ENCODE measurements at places on chromosomes 4 and X.
A peak's percentile ranks its signal among the peaks of the same experiment; 100 is the strongest.

- DNase-seq = no peak
These were observed 105.1 kb upstream of the DCLK2 start for GRCh38 chr4:149973181-149973580.

GRCh38 chrX:65644621-65645289 is 22.7 kb upstream of the MSN start:
- peak; percentile 80 for DNase-seq

- DNase-seq = no peak
These were observed 31.1 kb upstream of the PDLIM3 start for GRCh38 chr4:185566425-185566824.

DNA sequence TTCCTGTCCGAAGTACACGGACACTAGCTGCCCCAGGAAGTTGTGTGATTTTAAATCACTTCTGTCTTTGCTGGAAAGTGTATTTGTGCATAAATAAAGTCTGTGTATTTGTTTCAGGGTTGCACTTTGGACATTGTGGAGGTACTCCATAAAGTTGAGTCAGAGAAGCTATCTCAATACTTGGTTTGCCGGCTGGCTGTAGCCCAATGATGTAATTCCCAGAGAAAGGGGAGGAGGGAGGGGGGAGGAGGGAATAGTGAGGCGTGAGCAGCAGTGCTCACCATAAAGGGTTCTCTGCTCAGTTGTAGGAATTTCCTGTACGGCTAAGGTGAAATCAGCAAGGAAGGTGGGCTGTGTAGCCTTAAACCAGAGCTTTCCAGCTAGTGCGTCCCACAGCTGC is 7.5 kb downstream of the APEX2 start:
- no peak for DNase-seq

DNA sequence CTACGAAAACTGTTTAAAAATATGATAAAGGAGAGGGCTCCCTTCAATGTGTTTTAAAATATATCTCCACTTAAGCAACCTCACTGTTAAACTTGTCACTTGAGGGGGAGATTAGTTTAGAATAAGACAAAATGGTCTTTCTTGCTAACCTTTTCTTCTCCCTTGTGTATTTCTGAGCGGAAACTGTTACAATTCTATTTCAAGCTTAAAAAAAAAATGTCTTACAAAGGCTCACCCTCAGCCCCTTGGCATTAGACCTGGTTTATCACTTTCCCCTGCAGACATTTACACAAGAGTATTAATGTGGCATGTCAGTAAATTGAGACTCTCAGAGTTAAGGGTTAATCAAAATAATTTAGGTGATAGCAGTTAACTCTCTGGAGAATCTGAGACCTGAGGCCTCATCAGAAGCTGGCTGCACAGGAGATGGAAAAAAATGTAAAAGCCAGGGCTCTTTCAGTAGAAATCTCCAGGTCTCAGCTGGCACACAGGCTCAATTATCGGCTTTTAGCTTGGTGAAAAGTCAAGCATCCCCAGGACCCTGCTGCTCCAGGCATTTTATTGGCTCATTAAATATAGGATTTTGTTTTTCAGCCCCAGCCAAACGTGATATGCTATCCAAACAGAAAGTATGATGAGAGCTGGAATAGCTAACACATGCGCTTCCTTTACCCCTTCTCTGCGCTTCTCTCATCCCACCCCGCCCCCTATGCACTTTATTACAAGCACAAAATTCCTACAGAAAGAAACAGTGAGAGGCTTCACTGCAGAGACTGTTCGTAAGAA is 130.5 kb downstream of the PPA2 start:
- DNase-seq = no peak

DNA sequence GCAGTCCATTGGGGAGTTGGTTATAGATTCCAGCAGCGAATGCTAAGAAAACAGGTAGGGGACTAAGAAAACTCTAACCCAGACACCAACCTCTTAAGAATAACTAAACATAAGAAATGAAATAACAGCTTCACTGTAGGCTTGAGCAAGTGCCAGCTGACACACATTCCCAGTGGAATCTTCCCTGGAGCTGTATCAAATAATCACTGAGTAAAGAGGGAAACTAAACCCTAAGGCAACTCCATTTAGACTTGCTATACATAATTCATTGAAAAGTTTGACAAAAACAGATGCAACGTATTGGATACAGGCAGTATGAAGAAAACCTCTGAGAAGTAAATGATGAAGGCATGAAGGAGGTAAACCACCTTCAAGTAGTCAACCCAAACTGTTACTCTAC is 293.5 kb downstream of the OPHN1 start:
- no peak for DNase-seq

DNA sequence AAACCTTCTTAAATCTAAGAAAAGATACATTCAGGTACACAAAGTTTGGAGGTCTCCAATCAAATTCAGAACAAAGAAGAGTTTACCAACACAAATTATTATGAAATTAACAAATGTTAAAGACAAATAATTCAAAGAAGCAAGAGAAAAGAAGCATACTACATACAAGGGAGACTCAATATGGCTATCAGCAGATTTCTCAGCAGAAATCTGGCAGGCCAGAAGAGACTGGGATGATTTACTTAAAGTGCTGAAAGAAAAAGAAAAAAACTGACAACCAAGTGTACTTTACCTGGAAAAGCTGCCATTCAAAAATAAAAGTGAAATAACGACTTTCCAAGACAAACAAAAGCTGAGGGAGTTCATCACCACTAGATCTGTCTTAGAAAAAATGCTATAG is 64.4 kb upstream of the HTR2C start:
- DNase-seq = no peak

- no peak for DNase-seq
These were observed 148.9 kb downstream of the GALNTL6 start for GRCh38 chr4:171962110-171962509.

DNA sequence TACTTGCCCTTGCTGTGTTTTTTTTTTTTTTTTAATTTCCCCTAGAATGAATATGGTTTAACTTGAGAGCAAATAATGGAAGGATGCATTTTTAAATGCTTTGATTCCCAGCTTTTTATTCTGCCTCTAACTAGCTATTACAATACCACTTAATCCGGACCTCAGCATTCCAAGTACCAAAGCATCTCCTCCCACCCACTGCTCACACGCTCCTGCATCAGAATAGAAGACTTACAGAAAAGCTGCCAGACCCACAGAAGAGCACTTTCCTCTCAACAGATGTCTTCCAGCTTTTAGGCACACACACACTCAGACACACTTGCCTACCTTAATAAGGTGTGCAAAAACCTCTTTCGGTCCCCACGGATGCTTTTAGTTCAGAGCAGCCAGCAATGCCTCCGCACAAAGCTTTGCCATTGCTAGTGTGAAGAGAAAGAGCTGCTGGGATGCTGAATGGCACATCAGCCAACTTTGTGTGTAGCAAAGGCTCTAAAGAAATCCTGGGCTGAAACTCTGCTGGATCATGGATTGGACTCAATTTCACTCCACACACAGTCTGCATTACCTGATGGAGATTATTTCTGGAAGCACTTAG is 1056.2 kb downstream of the DMD start:
- no peak for DNase-seq

DNA sequence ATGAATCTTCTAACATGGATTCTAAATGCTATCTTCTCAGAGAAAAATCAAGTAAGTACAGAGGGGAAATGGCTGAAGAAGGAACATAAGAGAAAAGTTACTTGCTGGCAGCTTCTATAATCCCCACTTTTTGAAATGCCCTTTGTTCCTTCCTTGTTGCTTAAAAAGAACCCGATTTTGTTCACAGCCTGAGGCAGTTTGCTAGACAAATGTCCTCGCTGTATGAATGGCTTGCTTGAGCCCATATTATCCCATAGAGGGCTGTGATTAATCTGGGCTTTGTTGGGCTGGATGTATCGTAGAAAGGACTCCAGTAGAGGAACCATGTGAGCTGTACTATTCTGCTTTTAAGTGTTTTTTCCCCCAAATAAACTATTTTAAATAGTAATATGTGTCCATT is 134.3 kb upstream of the FGF13 start:
- no peak for DNase-seq

DNA sequence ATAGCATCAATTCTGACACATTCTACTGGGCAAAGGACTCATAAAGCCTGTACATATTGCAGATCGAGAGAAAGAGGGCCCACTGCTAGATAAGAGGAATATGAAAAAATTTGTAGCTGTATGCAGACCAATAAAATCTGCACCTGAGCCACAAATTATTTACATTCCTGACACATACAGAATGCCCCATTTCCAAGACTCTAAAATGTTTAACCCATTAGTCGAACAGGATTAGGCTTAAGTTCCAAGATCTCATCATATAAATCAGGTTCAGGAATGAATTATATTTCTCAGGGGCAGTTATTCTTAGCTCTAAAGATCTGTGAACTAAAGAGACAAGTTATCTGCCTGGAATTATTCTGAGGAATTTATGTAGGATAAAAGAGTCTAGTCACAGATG is 1615.8 kb downstream of the ARAP2 start:
- DNase-seq = no peak

DNA sequence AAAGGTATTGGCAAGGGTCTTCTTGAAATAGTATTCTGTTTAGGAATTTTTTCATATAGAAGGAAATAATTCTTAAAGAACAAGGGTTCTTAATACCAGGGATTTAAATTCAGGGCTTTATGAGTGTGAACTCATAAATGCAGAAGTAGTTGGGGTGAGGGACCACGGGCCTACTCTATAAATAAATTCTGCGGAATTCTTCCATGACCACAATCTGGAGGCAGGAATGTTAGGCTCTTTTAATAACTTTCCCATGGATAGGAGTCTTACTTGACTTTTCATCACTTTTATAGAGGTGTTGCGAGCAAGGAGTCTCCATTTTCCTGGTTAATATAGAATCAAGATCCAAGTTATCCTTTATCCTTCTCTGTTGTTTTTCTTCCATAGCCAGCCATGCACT is 76.7 kb upstream of the SLC4A4 start:
- DNase-seq = no peak

DNA sequence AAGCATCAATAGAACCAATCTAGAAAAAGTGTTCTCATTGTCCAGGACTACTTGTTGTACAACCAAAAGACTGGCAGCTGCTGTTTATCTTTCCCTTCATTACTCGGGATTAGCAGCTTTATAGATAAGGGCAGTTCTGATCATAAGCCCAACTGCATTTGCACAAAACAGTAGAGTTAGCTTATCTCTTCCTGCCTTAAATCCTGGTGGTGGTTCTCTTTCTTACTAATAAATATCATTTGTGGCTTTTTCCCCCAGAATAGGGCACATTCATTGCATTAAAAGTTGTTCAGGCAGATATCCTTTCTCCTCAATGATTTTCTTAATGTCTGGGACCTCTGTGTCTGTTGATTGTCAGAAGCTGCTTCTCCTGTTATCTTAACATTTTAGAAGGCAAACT is 20.2 kb upstream of the RRAGB start:
- no peak for DNase-seq

DNA sequence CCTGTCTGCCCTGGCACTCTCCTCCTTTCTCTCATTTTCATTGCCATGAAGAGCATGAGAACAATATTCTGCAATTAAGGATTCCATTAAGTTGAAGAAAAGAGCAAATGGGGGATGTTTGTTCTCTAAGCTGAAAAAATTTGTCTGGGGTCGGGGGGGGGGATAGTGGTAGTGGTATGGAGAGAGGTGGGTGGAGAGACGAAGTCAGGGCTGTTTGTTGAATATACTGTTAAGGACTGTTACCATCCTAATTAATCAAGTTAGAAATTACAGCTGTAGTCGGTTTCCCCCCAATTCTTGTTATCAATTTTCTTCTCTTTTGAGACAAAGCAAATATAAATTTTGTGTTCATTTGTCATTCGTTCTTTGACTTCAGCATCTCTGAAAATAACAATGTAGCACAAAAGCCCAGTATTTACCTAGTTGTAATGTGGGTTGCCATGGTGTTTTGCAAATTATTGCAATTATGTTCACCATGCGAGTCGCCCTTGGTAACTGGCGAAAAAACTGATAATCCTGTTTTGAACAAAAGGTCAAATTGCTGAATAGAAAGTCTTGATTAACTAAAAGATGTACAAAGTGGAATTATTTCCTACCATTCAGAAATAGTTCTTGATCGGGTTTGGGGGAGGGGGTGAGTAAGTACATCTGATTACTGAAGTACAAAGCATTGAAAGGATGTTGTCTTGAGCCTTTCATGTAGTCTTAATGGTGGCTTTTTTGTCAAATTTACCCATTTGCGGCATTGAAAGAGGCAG is 139.1 kb downstream of the ARX start:
- DNase-seq = no peak

- DNase-seq = no peak
These were observed 365.5 kb downstream of the ZNF674 start for GRCh38 chrX:46179748-46180147.

DNA sequence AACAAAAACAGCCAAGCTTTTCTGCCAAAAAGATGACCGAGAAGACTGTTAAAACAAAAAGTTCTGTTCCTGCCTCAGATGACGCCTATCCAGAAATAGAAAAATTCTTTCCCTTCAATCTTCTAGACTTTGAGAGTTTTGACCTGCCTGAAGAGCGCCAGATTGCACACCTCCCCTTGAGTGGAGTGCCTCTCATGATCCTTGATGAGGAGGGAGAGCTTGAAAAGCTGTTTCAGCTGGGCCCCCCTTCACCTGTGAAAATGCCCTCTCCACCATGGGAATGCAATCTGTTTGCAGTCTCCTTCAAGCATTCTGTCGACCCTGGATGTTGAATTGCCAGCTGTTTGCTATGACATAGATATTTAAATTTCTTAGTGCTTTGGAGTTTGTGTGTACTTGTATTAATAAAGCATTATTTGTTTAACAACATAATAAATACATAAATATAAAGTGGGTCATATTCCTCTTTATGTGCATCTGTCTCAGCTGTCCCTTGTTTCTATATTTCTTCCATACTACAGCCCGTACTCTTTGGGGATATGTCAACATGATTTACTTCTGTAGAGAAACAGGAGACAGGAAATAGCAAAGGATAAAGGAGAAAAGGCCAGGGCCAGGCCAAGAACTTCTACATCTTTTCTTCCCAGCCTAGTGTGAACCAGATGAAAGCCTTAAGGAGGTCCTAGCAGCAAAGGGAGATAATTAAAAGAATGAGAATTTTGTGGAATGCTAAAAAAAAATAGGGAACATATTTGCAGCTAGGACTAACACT is 667 bp downstream of the PTTG2 start:
- DNase-seq = no peak

DNA sequence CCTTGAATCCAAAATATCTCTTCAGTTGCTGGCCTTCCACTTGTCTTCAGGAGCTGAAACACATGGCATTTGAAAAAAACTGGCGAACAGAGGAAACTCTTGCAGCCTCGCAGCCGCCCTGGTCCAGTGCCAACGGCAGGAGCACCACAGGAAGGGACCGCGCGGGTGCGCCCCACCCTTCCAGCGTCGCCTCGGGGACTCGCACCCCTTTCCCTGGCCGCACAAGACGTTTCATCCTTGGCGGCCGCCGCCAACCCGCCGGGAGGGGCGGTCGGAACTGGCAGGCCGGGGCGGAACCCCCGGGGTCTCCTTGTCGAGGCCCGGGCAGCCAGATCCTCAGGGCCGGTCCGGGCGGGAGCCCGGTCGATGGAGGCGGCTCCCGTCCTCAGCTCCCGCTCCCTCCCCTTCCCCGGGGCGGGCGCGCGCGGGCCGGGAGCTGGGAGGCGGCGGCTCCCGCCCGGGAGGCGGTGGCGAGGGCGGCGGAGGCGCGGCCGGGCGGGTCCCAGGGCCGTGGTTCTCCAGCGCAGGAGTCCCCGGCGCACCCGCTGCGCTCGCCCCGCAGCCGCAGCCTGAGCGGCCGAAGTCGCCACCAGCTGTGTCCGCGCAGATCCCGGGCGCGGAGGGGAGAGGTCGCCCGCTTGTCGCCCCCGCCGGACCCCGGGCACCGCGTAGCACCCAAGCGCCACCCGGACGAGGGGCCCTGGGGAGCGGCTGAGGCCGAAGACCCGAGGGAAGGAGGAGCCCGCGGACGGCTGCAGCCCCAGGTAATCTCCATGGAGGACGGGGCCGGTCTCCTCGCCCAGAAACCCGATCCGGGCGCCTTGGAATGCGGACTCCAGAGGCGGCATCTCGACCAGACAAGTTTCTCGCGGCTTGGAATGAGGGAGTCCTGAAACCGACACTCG is 886 bp upstream of the NDST3 start:
- peak; percentile 28 for DNase-seq

Data from common myeloid progenitor, CD34-positive (primary cell).